Left ventricle myocardium superior (tissue), 1 donor: ENCODE measurements at places on chromosomes 6 and 20. TPM values are rescaled to one million over a fixed set of nuclear protein-coding genes. Genes with fewer than 3 reads are reported as not detected.

SMLR1 gene
- not detected for total RNA-seq

COL9A1 gene
- not detected for total RNA-seq

DDX43 gene
- total RNA-seq: 0.52 TPM

PCNA gene
- total RNA-seq: 32.6 TPM

SALL4 gene
- total RNA-seq: not detected

TMEM242 gene
- 19.4 TPM for total RNA-seq

OR2H2 gene
- not detected for total RNA-seq

LEMD2 gene
- 22.5 TPM for total RNA-seq

SSTR4 gene
- not detected for total RNA-seq

CGA gene
- 0.59 TPM for total RNA-seq

MCCD1 gene
- not detected for total RNA-seq

ARMH2 gene
- total RNA-seq: not detected

GSTA2 gene
- not detected for total RNA-seq

C4A gene
- 96.3 TPM for total RNA-seq

DAAM2 gene
- total RNA-seq: 16.1 TPM

SCGN gene
- total RNA-seq: 0.79 TPM

UBD gene
- total RNA-seq: not detected

BPIFB2 gene
- total RNA-seq: not detected

MCHR2 gene
- not detected for total RNA-seq

AFDN gene
- 52.6 TPM for total RNA-seq

ENTPD6 gene
- 130 TPM for total RNA-seq

SRMS gene
- not detected for total RNA-seq

OR12D3 gene
- not detected for total RNA-seq
